Natural killer cell treated with Interleukin-12 subunit alpha and Interleukin-12 subunit beta and Interleukin-15 and Interleukin-18, amount 100 ng/mL, for 72 hours (primary cell): ENCODE measurements at places on chromosomes 13 and 19. TPM values are rescaled to one million over a fixed set of nuclear protein-coding genes. Genes with fewer than 3 reads are reported as not detected.

DNA sequence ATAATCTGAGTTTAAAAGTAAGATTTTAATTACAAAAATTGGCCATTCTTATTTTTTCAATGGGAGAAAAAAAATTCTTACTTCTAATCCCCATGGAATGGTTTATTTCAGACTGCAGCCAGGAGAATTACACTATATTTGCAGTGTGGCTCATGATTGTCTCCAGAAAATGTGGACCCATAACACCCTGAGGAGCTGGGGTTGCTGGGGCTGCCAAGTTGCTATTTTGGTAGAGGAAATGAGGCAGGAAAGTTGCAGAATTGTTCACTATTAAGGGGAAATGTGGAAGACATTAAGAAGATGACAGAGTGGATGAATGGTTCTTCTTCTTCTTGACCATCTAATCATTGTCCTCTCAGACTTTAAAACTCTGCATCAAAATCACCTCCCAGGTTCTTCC lies 4.6 kb upstream of the SCEL start:
- peaks cover 17% of the 10 kb centered on the region for H3K27me3 ChIP-seq
- DNase-seq = no peak
- no peaks in the 10 kb centered on the region for H3K4me1 ChIP-seq

GRCh38 chr13:33958964-33959363 lies 141.0 kb downstream of the RFC3 start:
- no peaks in the 10 kb centered on the region for H3K4me1 ChIP-seq
- H3K36me3 ChIP-seq = no peaks in the 10 kb centered on the region
- H3K4me3 ChIP-seq = no peak overlapping the region
- H3K27ac ChIP-seq = no peak overlapping the region

DNA sequence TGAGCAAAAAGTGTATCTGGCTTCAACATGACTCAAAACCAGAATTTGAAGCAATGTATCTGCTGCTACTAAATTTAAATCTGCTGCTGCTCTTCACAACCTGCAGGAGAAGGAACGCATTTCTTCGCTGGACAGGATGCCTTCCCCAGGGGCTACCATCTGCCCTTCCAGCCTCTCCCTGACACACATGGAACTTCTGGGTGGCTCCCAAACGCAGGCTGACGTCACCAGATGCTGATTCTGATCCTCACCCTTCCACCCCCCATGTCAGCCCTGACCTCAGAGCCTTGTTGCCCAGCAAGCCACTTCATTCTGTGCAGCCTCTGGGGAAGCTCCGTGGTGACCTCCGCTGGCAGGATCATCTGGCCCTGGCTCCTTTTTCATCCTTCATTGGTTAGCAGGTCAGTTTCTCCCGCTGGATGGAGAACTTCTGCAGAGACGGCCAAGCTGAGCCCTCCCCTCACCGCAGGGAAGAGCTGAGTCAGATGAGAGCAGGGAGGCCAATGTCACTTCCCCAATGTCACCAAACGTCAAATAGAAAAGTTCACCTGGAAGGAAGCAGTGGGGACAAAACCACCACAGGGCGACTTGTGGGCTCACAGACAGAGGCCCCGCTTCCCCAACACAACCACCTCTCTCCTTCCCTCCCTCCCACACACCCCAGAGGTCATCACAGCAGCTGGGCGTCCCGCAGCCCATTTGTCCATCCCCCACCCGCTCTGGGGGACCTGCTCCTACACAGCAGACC lies 14.0 kb upstream of the RAB20 start:
- H3K4me3 ChIP-seq = peak overlapping the region; percentile 27
- DNase-seq = no peak
- peaks cover 23% of the 10 kb centered on the region for H3K27me3 ChIP-seq
- H3K4me1 ChIP-seq = peaks cover 10% of the 10 kb centered on the region

- H3K36me3 ChIP-seq = no peaks in the 10 kb centered on the region
- no peak for DNase-seq
- no peak overlapping the region for H3K4me3 ChIP-seq
- H3K27me3 ChIP-seq = no peaks in the 10 kb centered on the region
- H3K27ac ChIP-seq = no peak overlapping the region
Measured at GRCh38 chr13:75661443-75661842, 25.3 kb downstream of the LMO7 start.

The GGN gene
- total RNA-seq = 0.24 TPM
